H9 (cell line): ENCODE measurements at places on chromosomes 7 and 10. TPM values are rescaled to one million over a fixed set of nuclear protein-coding genes. Genes with fewer than 3 reads are reported as not detected.

- no peak for DNase-seq
Observed at GRCh38 chr7:143245123-143245522, 18.1 kb upstream of the GSTK1 start.

DNA sequence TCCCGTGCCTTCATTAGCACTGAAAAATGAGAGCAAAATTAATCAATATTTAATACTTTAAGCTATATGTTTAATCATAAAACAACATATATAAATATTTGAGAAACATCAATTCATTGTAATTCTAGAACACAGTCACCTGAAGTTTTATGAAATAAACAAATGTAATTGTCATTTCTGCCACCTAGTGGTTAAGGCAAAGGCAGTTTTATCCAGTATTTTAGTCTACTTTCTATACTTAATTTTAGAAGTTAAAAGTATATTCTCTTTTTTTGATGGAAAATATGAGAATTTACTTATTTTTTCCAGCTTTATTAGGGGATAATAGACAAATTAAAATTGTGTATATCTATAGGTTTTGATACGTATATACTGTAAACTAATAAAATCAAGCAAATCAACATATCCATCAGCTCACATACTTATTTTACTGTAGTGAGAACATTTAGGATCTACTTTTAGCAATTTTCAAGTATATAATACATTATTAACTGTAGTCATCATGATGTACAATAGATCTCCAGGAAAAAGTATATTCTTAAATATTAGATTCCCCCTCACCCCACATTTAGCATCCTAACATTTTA, 16.9 kb downstream of the PCGF6 start:
- no peak for DNase-seq

DNA sequence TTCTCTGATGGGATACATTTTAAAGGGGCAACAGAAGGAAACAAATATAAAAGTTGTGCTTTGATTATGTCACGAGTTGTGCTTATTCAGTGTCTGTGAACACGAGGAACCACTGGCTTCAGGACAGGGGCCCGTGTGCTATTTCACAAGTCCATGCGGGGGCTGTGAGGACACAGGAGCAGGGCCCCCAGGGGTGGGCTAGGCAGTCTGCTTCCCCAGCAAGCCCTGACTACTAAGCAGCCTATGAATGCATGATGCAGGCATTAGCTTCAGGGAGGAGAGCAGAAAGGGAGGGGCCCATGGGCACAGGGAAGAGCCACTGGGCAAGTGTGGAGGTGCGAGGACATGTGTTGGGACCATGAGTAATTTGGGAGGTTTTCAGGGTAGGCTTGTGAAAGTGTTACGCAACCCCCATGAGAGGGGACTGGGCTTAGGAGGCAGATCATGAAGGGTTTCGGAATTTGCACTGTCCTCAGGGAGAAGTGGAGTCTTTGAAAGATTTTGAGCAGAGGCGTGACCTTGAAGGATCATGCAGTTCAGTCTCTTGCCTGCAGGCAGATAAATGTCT, 424.9 kb downstream of the CALN1 start:
- DNase-seq, result no peak

DNA sequence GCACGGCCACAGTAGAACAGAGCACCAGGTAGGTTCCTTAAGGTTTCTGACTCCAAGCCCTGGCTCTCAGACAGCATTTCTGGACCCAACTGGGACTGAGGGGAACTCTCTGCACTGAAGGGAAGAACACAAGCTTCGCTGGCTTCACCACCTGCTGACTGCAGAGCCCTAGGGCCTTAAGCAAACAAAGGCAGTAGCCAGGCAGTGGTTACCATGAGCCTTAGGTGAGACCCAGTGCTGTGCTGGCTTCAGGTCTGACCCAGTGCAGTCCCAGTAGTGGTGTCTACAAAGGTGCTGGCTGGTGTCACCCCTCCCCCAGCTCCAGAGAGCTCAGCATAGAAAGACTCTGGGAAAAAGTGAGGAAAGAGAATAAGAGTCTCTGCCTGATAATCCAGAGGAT, 59.5 kb downstream of the SIRT1 start:
- DNase-seq, result no peak

DNA sequence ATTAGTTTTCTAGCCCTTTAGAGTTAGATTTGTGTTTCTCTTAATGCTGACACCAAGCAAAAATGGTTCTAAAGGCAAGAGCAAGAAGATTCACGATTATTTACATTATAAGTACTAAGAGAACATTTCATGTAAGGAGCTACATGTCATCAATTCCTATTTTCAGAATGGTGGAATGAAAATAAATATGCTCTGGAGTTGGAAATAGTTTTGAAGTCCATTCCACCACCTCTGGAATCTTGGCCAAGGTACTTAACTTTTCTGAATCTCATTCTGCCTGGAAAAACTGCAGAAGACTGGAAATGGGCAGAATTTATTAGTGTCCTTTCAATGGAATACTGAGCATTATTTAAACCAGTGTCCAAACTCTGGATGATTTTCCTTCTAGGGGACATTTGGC, 125.1 kb upstream of the RAB11FIP2 start:
- DNase-seq, result no peak

Gene VPS41
- 49.3 and 50.4 TPM in 2 replicates for total RNA-seq

Gene LIPK
- not detected in 2 replicates for total RNA-seq
